ENCODE measurements at places on chromosomes 12 and 14. TPM values are rescaled to one million over a fixed set of nuclear protein-coding genes. Genes with fewer than 3 reads are reported as not detected.

Gene AQP2
- total RNA-seq: not detected

Gene PCED1B
- 0.55 TPM for total RNA-seq

Gene CLEC4E
- 0.28 TPM for total RNA-seq

Gene TTC7B
- total RNA-seq: 35.4 TPM

Gene RNASE1
- total RNA-seq: 223 TPM

Gene DHRS4L2
- 5.6 TPM for total RNA-seq

Measured in spinal cord (tissue), 10 donors.